ENCODE measurements at places on chromosomes 3 and 15.

- DNase-seq: no peak
These were observed 161.4 kb downstream of the RPLP1 start for GRCh38 chr15:69613988-69614387.

GRCh38 chr3:156256945-156257344 lies 136.6 kb downstream of the KCNAB1 start:
- DNase-seq: no peak

GRCh38 chr3:10706156-10706739 lies 109.8 kb upstream of the SLC6A11 start:
- DNase-seq: no peak

DNA sequence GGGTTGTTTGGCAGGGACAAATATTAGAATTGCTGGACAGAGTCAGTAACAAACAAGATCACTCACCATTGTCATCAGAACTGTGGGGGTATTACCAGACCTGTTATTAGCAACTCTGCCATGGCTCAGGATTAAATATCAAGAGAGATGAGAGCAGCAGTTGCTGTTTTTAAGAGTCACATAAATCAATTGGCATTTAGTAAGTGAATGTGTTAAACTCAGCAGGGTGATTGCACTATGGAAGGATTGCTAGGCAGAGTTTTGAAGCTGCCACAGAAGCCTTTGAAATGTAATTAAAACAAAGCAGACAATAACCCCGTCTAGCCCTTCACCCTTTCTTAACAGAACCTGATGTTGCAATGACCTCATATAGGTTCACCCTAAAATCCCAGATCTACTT lies 238.8 kb downstream of the GAP43 start:
- DNase-seq: no peak

- DNase-seq: no peak
These were observed 244.5 kb downstream of the FGF12 start for GRCh38 chr3:192482809-192483208.

DNA sequence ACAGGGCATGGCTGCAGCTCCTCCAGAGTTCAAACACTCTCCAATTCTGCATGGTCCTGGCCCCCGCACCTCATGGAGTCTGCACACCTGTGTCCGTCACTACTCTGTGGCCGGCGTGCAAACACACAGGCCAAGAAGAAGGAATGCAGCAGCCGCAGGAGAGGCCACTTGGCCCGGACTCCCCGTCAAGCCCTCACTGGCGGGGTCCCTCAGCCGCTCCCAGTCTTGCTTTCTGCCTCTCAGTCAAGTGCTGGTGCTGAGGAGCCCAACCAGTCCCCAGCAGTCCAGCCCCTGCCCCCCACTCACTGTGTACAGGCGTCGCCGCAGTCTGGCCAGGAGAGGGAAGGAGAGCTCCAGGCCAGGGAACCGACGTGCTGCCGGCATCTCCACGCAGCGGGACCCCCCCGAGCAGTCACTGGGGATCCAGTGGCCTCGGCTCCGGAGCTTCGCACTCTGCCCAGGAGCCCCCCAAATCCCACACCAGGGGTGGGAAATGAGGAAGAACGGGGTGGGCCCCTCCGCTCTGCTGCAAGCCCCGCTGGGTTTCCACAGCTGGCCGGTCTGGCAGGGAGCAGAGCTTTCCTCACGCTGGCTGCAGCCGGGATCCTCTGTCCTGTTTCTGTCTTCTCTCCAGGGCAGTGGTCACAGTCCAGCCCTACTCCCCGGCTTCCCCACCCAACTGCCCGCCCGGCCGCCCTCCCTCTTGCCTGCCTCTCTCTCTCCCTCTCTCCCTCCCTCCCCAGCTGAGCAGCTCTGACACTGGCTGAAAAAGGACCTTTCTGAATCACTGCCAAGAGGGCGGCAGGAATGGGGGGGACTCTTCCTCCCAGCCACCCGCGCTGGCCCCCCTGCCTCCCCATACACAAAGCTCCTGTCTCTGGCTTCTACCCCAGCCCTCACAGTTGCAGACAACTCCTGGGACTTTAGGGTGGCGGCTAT lies 16.0 kb downstream of the TNK2 start:
- DNase-seq: no peak

- DNase-seq: no peak
These were observed 5.2 kb upstream of the GOLIM4 start for GRCh38 chr3:168100777-168101492.

- DNase-seq: no peak
These were observed 32.8 kb upstream of the UBE2E2 start for GRCh38 chr3:23170291-23170690.

- DNase-seq: no peak
These were observed 26.6 kb downstream of the USP50 start for GRCh38 chr15:50519740-50520425.

GRCh38 chr3:11805716-11806115 lies 41.0 kb downstream of the TAMM41 start:
- no peak for DNase-seq

DNA sequence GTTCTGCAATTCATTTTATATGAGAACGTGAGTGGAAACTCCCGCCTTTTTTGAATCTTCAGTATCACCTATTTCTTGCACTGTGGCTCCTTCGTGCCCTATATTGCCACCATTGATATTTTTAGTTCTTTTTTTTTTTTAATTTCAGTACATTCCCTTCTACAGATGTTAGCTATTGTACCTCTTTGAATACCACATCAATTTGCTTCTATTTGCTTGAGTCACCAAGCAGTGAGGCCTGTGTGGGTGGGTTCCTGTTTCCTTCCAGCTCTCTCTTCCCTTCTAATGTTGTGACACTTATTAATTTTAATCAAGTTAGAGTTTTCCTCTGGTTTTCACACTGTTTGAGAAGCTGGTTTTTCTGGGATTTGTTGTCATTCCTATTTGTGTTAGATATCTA lies 8.7 kb downstream of the HACD2 start:
- no peak for DNase-seq

DNA sequence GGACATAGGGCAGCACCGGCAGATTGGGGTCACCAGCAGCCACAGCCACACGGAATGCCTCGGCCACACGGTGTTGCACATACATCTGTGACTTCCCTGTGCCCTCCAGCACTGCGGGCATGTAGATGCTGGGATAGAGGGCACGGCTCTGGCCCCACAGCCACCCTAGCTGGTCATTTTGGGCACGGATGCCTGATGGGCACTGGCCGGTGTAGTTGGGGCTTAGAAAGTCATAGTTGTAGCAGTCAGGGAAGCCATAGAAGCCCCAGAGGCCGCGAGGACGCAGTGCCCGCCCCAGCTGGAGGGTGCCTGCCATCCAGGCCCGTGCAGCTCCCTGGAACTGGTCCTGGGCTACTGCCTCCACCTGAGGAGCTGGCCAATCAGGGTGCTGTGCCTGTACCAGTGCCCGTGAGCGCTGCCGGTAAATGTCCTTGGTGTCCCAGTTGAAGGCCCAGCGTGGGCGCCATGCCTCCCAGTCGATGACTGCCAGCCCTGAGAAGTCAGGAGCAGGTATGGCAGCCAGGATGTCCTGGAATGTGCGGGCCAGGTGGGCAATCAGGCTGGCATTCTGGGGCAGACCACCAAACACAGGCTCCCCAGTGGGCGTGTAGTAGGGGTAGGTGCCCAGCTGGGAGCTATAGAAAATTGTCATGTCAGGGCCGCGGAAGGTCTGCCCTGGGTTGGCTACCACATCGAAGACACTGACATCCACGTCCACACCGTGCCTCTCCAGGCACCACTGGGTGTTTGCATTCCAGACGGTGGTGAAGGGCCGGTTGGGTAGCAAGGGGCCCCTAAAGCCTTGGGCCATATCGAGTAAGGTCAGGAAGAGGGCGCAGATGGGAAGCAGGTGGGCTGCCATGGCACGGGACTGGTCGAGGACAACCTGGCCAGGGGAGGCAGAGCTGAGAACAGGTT lies 1.0 kb downstream of the HYAL1 start:
- DNase-seq: no peak

GRCh38 chr15:24772266-24772665 lies 96.7 kb downstream of the NPAP1 start:
- DNase-seq: no peak

Data from SW 1271 (cell line).